ENCODE measurements at places on chromosomes 1 and 21.

DNA sequence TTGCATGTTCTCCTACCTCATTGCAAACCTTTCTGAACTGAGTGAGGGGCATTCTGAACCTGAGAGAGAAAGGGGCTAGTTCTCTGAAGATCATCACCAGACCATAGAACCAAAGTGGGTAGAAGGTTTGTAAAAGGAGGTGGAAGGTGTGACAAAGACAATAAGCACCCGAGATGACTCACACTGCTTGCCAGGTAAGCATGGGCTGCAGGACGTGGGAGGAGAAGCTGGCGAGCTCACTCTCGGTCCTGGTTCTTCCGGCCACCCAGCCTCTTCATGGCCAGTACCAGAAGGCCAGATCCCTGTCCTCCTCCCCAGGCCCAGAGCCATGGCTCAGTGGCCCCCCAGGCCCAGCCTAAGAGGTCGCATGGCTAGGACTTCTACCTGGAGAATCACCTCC lies 128.3 kb downstream of the TMEM53 start:
- DNase-seq, result no peak

DNA sequence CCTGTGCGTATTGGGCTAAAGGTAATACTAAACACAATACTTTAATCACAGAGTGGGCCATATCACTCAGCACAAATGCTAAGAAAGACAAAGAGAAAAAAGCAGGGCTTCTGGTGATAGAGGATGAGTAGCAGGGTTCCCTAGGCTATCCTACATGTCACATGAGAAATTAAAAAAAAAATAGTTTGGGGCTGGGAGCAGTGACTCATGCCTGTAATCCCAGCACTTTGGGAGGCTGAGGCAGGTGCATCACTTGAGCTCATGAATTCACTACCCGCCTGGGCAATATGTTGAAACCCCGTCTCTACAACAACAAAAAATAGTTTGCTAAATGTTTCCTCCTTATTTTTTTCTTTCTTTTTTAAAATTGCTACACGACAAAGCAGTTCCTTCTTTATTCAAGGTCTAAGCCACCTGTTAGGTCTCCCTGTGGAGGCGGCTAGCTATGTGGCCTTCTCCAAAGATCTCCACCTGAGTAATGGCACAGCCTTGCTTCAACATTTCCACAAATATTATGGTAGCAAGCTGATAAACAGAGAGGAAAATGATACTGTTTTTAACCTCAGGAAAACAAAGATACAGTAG lies 1.5 kb downstream of the ENSA start:
- no peak for DNase-seq

DNA sequence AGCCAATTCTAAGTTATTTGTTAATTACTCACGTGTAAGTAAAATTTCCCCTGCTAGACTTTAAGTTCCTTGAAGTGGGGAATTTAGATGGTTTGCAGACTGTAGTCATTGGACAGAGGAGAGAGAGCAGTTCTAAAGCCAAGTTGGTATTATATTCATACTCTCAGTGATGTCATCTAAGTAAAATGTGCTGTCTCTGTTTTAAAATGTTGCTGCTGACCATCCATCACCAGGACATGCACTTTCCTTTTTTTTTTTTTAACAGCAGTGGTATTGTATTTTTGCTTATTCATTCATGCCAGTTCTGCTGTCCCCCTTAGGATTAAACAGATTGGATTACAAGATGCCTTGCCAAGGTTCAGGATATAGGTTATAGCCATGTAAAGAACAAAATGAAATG lies 2.3 kb downstream of the TTLL7 start:
- DNase-seq, result no peak

DNA sequence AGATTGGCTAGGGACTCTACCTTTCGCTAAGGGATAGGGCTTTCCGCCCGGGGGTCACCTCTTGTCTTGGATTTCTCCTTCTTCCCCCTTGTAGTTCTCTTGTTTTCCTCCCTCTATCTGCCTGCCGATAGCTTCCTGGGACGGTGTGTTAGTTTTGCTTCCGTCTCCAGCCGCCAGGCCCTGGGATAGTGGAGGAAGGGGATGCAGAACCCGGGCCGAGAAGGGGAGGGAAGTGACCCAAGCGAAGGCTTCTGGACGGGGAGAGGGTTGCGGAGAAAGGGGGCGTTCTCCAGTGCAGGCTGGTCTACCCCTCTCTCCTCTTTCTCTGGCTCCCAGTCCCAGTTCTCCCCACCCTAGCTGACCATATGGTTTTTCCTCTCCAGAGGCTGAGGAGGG lies 871 bp downstream of the TUFT1 start:
- DNase-seq, result peak; percentile 54

- DNase-seq, result no peak
Observed at GRCh38 chr1:241079047-241079446, 278.0 kb downstream of the RGS7 start.

GRCh38 chr1:177032434-177032833 lies 132.1 kb downstream of the ASTN1 start:
- DNase-seq, result no peak

DNA sequence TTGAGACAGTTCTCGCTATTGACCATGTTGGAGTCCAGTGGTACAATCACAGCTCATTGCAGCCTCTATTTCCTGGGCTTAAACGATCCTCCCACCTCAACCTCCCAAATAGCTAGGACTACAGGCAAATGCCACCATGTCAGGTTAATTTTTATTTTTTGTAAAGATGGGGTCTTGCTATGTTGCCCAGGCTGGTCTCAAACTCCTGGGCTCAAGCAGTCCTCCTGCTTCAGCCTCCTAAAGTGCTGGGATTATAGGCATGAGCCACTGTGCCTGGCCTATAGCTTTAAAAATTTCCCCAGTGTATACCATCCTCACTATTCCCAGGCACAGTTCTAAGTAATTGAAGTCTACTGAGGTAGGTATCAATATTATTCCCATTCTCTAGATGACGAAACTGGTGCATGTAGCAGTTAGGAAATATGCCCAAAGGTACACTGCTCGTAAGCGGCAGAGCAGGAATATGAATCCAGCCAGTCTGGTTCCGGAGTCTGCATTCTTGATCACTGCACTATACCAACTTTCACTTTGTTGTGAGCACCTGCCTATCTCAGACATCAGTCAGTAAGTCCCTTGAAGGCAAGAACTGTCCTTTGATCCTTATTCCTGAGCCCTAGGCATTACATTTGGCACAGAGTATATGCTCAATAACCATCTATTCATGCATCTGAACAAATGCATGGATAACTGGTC lies 11.5 kb upstream of the SRP9 start:
- DNase-seq, result no peak

Measured in KBM-7 (cell line).